Activated CD4-positive, alpha-beta memory T cell treated with anti-CD3 and anti-CD28 coated beads, Interleukin-2, amount 10 ng/mL, durations not matched to agents 7 days and 5 days (primary cell): ENCODE measurements at places on chromosomes 4 and X.

DNA sequence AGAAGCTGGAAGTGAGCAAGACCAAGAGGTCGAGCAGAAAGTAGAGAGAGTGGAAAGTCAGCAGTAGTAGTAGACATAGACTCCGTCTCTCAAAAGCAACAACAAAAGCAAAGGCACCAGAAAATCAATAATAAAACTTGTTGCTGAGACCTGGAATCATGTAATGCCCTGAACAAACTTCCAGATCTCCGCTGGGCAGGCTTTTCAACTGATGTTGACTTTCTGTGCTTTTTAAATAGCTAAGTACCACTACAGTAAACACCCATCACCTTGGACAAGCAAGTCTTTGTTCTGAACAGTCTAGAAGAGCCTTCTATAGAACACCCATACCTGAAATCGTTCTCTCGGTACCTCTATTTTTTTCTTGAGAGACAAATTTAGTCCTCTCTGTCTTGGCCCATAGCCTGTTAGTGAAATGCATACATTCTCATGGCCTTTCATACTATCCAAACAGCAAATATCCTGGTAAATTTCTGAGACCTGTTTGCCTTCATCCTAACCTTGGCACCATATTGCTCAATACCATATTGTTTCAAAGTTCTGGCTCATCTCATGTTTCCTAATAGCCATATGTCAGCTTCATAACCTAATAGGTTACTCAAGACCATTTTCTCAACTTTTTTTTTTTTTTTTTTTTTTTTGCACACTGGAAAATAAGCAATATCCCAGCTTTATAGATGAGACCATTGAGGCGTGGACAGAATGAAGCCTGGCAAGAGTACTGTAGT is 200.6 kb upstream of the RBPJ start:
- no peak for DNase-seq

- no peak for DNase-seq
Measured at GRCh38 chr4:29304595-29304994, 1415.6 kb upstream of the PCDH7 start.

DNA sequence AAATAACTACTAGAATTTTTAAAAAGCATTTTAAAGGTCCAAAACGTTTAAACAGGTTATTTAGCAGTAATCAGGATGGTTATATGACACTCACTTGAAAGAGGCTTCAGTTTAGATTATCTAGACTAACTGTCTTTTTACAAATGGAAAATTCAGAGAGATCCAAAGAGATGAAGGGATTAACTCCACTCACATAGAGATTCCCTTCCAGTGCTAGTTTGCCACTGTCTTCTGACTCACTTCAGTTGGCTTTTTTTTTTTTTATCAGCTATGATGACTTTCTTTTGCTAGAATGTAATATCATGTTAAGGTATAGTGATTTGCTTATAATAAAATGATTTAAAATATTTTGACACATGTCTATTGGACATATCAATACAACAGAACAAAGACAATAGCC is 43.8 kb downstream of the GALNT7 start:
- DNase-seq: no peak

GRCh38 chrX:17456526-17456925 is 81.5 kb downstream of the NHS start:
- no peak for DNase-seq

DNA sequence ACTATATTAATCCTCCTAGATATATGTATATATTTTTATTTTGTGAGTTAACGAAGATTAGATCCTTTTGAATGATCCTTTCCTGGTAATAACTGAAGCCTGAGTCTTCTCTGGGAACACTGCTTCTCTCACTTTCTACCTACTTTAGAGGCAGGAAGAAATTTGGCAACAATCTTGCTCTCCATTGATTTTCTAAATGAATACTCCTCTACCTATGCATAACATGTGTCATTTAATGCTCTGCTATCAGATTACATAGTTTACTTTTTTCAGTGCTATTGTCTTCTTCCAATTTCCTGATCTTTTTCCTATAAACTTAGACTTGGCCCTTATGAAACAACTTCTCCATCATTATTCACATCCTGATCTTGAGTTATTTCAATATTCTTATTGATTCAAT is 60.4 kb upstream of the PDHA2 start:
- no peak for DNase-seq

- no peak for DNase-seq
Measured at GRCh38 chr4:84279678-84280077, 219.4 kb downstream of the NKX6-1 start.

DNA sequence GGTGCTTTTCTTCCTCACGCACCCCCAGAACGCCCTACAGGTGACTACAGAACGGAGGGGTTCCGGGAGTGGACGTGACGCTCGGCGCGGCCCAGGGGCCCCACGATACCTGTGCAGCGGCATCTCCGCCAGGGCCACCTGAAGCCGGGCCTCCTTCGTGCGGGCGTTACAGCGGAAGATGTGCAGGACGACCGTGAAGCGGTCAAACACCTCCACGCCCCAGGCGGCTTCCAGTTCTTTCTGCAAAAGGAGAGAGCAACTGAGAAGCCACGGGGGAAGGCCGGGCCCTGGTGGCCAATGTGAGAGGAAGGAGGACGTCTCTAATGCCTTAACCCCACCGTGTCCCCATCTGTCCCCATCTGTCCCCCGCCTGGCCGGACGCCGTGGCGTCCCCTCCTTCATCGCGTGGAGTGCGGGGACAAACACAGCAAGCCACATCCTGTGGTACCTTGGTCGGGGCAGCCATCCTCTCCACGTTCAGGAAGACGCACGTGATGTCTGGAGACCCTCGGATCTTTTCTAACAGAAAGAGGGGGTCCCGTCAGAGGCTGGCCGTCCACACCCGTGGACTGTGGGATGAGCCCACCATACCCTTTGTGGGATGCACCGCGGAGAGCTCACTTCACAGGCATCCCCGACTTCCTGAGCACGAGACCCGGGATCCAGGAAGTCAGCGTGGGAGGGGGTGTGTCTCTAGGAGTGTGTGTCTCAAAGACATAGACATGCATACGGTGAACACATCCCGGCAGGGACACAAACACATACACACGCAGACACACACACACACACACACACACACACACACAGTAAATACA is 3.6 kb downstream of the GTPBP6 start:
- DNase-seq: no peak

DNA sequence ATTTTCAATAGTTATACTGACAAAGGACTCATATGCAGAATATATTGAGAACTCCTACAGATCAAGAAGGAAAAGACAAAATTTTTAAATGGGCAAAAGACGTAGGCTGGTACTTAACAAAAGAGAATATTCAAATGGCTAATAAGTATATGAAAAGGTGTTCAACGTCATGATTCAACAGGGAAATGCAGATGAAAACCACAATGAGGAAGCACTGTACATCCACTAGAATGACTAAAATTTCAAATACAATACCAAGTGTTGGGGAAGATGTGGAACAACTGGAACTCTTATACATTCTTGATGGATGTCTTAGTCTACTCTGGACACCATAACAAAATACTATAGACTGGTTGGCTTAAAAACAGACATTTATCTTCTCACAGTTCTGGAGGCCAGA is 1.3 kb upstream of the MRFAP1L1 start:
- DNase-seq: no peak

DNA sequence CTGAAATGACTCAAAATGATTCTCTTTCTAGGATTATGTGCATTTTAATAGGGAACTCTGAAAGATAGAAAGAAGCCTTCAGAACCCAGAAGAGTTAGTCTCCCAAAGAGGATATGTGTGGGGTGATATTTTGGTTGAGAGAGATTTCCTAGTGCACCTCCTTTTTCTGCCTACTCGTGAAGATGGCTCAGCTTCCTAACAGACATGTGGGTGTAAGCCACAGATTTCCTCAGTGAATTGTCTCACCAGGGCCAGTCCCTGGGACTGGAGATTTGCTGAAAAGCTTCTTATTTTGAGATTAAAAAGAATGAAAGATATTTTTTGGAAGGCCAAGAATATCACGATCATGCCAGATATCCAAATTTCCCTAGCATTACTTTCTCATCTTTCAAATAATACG is 42.8 kb downstream of the MAGEB17 start:
- DNase-seq: no peak

DNA sequence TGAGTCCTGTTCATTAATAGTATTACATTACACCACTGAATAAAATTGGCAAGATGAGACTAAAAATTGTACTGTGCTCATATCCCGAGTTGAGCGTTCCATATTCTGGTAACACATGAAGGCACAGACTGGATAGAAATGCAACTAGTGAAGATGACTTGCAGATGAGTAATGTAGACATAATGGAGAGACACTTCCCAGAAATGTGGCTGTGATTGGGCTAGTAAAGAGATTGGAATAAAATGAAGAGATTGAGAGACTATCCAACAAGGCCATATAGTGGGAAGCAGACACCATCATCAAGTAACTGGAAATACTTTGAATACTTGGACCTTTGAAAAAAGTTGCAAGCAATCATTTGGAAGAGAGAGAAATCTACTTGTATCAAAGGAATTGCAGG is 77.3 kb downstream of the DCAF8L1 start:
- DNase-seq: no peak

- DNase-seq: no peak
Measured at GRCh38 chr4:23291139-23291538, 598.4 kb downstream of the GBA3 start.

- no peak for DNase-seq
Measured at GRCh38 chrX:41981481-41982013, 58.2 kb upstream of the CASK start.

DNA sequence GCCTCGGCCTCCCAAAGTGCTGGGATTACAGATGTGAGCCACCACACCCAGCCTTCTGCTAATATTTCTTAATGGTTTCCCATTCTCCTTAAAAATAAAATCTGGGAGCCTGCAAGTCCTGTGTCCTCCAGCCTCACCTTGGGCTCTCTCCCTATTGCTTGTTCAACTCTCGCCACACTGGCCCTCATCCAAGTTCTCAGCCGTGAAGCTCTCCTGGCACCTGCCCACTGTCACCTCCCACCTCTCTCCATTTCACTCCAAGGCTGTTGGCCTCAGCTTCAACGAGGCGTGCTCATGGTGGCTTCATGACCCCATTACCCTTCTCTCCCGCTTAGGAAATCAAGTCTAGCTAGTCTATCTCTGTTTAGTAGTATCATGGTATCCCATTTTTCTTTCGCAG is 9.5 kb upstream of the ETNPPL start:
- DNase-seq: no peak

DNA sequence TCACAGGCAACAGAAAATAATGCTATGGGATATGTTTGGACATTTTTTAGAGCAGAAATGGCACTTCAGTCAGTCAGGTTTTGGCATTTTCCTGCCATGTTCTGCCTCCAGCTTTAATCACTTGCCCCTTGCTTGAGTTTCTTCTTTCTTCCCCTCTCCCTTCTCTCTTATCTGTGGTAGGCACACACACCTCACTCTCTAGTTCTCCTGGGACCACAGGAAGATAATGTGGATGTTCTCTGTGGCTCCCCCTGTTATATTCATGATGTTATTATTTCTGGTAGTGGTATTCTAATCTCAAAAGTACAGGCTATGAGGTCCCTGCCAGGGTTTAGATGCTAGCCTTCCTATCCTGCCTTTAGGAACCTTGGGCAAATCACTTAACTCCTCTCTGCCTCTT is 5.2 kb downstream of the HADH start:
- no peak for DNase-seq

- no peak for DNase-seq
Measured at GRCh38 chr4:37590016-37590415, 96.2 kb downstream of the RELL1 start.

- DNase-seq: no peak
Measured at GRCh38 chrX:134484039-134484438, 24.1 kb downstream of the HPRT1 start.

DNA sequence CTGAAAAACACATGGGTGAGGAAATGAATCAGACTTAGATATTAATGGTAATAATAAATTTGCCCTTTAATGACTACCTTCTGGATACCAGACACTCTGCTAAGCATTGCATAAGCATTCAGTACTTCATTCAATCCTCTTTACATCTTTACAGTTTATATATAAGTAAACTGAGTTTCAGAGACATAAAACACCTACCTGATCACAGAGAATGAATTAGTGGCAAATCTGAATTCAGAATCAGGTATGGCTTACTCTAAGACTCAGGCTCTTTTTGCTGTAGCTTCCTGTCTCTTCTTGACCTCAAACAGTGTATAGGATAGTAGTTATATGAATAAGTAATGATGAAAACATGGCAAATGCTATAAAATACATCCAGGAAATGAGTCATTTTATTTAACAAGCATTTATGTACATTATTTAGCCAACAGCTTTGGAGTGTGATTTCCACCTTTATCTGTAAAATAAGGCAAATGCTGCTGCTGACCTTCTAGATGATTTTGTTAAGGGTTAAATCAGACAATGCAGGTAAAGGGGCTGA is 83.9 kb downstream of the VEGFC start:
- no peak for DNase-seq

- DNase-seq: no peak
Measured at GRCh38 chr4:119955256-119955655, 111.4 kb downstream of the MAD2L1 start.

DNA sequence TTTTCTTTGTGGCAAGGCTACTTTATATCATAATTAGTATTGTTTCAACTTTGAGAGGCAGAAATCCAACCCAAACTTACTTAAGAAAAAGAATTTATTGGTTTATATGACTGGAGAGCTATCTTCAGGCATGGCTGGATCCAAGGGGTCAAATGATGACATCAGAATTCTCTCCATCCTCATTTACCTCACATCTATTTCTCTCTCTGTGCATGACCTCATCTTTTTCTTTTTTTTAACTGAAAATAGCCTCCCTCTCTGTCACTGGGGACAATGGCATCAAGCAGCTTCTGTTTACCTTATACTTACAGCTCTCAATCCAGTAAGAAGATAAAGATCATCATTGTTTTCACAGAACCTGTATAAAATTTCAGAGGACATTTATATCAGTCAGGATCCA is 12.0 kb upstream of the EXOC1L start:
- DNase-seq: no peak

DNA sequence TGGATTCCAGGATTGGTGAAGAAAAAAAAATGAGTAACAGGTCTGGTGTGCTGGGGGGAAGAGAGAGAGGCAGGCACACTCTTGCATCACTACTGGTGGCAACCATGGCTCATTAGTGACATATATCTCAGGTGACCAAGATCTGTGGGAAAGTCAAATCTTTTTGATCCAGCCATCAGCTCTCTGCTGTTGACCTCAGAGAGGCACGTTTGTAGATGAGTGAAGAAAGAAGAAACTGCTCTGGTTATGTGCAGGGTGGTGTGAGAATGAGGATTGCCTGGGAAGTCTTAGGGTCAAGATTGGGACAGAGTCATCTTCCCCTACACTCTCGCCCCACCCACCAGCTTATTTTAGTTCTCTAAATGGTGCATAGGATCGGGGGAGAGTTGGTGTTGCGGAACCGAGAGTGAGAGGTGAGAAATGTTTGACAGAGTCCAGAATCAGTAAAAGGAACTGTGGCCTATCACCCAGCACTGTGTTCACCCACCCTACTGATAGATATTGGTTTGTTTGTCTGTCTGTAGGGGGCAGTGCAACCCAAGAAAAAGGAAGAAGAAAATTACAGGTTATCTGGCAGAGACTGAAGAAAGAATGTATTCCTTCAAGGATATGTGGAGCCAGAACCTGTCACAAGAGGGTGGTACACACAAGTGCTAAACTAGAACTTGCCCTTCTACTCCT is 21.9 kb downstream of the ARMCX6 start:
- no peak for DNase-seq
